ENCODE measurements at places on chromosomes 12 and 14. TPM values are rescaled to one million over a fixed set of nuclear protein-coding genes. Genes with fewer than 3 reads are reported as not detected.
A peak's percentile ranks its signal among the peaks of the same experiment; 100 is the strongest.

DNA sequence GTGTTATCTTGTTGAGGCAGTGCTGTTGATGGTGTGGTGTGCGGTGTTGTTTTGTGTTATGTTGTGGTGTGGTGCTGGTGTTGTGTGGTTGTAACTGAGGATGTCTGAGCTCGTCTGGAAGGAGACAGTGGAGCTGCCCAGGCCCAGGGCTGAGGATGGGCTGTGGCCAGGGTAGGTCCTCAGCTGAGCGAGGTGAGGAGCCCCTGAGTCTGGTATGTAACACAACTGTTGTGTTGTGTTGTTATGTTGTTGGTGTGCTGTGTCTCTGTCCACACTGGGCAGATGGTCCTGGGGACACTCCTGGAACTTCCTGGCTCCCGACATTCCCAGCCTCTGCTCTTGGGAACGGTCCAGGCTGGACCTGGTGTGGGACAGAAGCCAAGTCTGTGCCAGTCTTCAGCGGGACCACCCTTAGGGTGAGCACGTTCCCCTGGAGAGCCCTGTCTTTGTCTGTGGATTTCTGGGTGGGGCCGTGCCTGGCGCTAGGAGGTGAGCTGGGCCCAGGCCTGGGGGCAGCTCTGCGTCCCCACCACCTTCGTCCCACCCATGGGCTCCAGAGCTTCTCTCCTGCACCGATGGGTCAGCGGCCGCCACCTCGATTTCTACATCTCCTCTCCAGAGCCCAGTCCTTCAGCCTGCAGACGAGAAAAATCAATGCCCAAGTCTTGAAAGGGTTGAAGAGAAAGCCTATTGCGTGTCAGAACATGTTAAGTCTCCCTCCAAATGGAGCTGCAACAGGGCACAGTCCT is 27.4 kb upstream of the SFSWAP start:
- H3K36me3 ChIP-seq = no peaks in the 10 kb centered on the region
- no peak overlapping the region for H3K4me3 ChIP-seq
- peaks cover 4% of the 10 kb centered on the region for H3K27me3 ChIP-seq
- no peaks in the 10 kb centered on the region for H3K4me1 ChIP-seq
- DNase-seq = no peak
- no peak overlapping the region for H3K27ac ChIP-seq

HOXC6 gene
- 4.5 TPM for total RNA-seq

TUNAR gene
- total RNA-seq = not detected

DNA sequence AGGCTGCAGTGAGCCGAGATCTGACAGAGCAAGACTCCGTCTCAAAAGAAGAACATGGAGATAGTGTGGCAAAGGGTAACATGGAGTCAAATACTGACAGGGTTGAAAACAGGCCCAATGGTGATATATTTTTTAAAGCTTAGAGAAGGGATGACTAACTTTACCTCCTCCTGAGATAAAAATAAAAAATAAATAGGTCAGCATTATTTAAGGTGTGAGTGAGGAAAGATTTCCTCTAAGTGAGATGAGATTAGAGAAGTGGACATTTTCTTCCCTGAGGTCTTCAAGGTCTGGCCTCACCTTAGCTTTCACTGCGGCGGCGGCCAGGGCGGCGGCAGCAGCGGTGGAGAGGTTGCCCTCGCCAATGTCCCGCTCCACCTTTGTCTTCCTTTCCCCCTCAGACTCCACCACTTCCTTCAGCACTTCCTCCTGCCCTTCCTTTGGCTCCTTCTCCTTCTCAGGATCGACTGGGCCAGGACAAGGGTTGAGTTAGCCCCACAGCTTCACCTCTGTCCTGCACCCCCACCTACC is 11.1 kb downstream of the MYL6 start:
- H3K36me3 ChIP-seq = no peaks in the 10 kb centered on the region
- H3K27me3 ChIP-seq = no peaks in the 10 kb centered on the region
- no peak for DNase-seq

DNA sequence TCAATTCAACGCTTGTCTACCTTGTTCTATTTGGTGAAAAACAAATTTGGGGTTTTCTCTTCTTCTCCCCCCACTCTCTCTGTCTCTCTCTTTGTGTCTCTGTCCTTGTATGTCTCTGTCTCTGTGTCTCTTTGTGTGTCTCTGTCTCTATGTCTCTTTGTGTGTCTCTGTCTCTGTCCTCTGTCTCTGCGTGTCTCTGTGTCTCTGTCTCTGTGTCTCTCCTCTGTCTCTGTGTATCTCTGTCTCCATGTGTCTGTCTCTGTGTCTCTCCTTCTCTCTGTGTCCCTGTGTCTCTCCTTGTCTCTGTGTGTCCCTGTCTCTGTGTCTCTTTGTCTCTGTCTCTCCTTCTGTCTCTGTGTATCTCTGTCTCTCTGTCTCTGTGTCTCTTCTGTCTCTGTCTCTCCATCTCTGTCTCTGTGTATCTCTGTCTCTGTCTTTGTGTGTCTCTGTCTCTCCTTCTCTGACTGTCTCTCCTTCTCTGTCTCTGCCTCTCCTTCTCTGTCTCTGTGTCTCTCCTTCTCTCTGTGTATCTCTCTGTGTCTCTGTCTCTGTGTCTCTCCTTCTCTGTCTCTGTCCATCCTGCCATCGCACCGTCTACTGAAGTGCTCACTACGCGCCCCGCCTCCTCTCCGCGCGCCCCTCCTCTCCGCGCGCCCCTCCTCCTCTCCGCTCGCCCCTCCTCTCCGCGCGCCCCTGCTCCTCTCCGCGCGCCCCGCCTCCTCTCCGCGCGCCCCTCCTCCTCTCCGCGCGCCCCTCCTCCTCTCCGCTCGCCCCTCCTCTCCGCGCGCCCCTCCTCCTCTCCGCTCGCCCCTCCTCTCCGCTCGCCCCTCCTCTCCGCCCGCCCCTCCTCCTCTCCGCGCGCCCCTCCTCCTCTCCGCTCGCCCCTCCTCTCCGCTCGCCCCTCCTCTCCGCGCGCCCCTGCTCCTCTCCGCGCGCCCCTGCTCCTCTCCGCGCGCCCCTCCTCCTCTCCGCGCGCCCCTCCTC is 12.8 kb downstream of the LRCOL1 start:
- peaks cover 12% of the 10 kb centered on the region for H3K27me3 ChIP-seq
- H3K4me1 ChIP-seq = no peaks in the 10 kb centered on the region
- no peaks in the 10 kb centered on the region for H3K36me3 ChIP-seq

DNAI7 gene
- not detected for total RNA-seq

DNA sequence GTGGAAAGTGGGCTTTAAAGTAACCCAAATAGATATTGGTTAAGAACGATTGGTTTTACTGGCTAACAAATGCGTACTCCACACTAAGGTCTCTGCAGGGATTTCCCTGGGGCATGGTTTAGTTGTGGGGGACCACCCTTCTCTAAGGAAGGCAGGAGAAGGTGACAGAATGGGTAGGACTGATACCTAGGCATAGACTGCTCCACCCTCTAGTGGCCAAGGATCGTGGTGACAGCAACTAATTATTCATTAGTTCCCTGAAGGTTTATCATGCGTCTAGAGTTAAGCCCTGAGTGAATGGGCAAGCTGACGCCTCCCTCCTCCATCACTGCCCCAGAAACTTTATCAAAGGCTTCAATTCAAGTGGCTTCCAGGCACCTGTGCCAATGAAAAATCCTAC is 9.1 kb downstream of the FAM181A start:
- no peaks in the 10 kb centered on the region for H3K4me1 ChIP-seq
- peak; percentile 62 for DNase-seq
- peaks cover 19% of the 10 kb centered on the region for H3K27me3 ChIP-seq
- no peaks in the 10 kb centered on the region for H3K36me3 ChIP-seq
- no peak overlapping the region for H3K27ac ChIP-seq

DNA sequence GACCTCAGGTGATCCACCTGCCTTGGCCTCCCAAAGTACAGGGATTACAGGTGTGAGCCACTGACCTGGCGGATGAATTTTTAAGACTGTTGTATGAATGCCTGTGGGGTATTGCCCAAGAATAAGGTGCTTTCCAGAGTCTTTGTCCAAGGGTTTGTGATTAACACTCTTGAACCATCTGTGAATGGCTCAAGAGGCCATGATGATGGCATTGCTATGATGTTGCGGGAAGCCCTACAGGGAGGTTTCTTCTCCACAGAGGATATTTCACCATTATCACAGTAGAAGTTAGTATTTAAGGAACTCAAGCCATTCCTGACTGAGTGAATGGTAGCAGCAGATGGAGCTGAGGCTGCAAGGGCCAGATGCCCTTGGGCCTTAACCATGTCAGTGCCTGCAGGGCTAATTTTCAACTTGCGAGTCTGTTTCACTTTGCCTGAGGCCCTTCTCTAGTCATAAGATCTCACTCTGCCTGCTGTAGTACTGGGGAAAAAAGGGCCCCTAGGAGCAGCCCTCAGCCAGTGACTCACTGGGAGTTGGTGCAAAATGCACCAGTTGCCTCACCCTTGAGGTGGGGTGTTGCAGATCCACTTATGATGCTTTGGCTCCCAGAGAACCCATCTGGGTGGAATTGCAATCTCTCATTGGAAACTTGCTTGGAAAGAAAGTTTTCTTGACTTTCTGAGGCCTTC is 108.6 kb upstream of the FLRT2 start:
- H3K36me3 ChIP-seq = no peaks in the 10 kb centered on the region
- DNase-seq = peak; percentile 67
- peak overlapping the region; percentile 63 for H3K27ac ChIP-seq

GRCh38 chr12:64760808-64761573 is 1.8 kb upstream of the GNS start:
- peak overlapping the region; percentile 78 for H3K27ac ChIP-seq
- no peaks in the 10 kb centered on the region for H3K36me3 ChIP-seq

CLEC4C gene
- not detected for total RNA-seq

A2M gene
- 567 TPM for total RNA-seq

GRCh38 chr12:51323966-51324895 is at the start of gene BIN2:
Gene BIN2 (minus strand): TSS chr12:51324174. CDS start chr12:51324102, 72 bp downstream.
- H3K27me3 ChIP-seq = no peaks in the 10 kb centered on the region
- no peaks in the 10 kb centered on the region for H3K36me3 ChIP-seq
- H3K4me1 ChIP-seq = no peaks in the 10 kb centered on the region

GPRC5A gene
- total RNA-seq = 49.8 TPM

DNA sequence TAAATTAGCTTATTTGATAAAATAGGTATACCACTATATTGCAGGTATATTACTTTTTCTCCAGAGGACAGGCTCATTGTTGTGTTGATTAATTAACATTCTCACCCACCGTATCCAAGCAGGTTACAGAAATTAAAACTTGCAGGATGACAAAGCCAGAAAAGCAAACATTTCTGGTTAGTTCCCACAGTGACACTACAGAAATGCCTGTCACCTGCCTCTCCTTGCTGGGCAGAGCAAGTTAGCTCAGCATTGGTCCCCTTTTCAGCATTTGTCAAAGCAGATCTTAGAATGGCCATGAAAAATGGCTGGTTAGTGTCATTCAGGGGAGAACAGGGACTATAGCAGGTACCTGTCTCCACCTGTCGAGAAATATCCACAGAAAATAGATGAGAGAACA is 38.8 kb downstream of the RMST start:
- DNase-seq = no peak
- peaks cover 11% of the 10 kb centered on the region for H3K4me1 ChIP-seq
- no peaks in the 10 kb centered on the region for H3K27me3 ChIP-seq
- peak overlapping the region; percentile 50 for H3K27ac ChIP-seq
- H3K4me3 ChIP-seq = no peak overlapping the region

DNA sequence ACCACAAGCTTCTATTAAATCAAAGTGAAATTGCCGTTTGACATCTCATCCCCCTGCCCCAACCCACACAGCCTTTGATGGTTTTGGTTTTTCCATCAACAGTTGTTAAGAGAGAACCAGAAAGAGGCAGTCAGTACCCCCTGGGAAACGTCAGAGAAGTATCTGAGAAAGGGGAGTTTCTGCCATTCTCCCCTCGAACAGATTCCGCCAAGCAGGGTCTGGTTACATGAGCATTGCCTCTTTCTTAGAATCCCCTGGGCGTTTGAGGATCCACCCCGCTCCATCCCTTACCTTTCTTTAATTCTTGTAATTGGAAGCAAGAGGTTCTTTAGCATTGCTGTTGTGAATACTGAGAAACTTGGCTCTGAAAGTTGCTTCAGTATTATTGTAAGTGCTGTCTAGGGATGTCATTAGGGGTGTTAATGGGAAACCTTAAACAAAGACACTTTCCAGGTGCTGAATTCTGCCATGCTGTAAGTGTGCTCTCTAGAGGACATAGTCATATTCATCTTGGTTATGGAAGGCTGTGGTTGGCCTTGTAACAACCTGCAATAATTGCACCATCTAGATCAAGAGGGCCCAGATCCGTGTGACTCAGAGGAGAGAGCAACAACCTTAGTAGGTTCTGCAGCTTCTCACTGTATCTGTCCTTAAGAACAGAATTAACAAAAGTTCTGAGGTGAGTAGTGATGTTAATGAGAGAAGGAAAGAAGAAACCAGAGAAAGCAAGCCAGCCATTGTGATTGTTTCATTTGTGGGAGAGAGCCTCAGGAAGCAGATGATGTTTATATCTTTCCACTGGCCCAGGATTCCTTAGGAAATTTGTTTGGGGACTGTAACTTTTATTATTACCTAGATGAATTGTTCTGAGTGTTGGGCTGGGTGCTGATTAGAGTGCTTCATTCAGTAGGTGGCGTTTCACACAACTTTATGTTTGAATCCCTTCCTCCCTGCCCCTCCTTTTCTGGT is 9.0 kb downstream of the TMBIM6 start:
- peaks cover under 1% of the 10 kb centered on the region for H3K36me3 ChIP-seq
- H3K4me1 ChIP-seq = peaks cover 31% of the 10 kb centered on the region
- no peaks in the 10 kb centered on the region for H3K27me3 ChIP-seq
- H3K27ac ChIP-seq = peak overlapping the region; percentile 35

DNA sequence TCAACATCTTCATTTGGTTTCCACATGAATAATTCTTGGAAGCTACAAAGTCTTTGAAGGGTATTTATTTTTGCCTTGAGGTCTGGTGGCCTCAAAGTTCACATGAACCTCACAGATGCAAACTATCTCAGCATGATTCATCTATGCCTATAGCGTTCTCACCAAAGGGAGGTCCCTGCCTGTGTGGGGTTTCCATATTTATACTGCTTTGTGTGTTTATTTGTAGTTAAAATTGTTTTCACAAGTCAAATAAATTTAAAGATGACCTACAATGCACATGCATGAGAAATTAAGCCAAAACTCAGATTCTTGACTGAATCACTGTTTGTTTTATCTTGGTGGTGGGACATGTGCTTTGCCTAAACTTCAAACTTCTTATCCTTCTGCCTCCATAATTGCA is 176.7 kb downstream of the PPM1H start:
- H3K4me3 ChIP-seq = no peak overlapping the region
- peak overlapping the region; percentile 19 for H3K27ac ChIP-seq
- no peak for DNase-seq
- H3K27me3 ChIP-seq = no peaks in the 10 kb centered on the region

- no peak overlapping the region for H3K27ac ChIP-seq
- no peaks in the 10 kb centered on the region for H3K36me3 ChIP-seq
- no peak for DNase-seq
- no peaks in the 10 kb centered on the region for H3K27me3 ChIP-seq
- H3K4me1 ChIP-seq = peaks cover 21% of the 10 kb centered on the region
Measured at GRCh38 chr14:64692189-64692985, 11.8 kb upstream of the PLEKHG3 start.

- H3K4me3 ChIP-seq = no peak overlapping the region
- no peaks in the 10 kb centered on the region for H3K36me3 ChIP-seq
- DNase-seq = no peak
- H3K27ac ChIP-seq = no peak overlapping the region
- H3K27me3 ChIP-seq = no peaks in the 10 kb centered on the region
Measured at GRCh38 chr12:99800605-99801004, 153.1 kb downstream of the GARIN6 start.
